Kasumi-1 (cell line): ENCODE measurements at places on chromosomes 6 and 20.

DNA sequence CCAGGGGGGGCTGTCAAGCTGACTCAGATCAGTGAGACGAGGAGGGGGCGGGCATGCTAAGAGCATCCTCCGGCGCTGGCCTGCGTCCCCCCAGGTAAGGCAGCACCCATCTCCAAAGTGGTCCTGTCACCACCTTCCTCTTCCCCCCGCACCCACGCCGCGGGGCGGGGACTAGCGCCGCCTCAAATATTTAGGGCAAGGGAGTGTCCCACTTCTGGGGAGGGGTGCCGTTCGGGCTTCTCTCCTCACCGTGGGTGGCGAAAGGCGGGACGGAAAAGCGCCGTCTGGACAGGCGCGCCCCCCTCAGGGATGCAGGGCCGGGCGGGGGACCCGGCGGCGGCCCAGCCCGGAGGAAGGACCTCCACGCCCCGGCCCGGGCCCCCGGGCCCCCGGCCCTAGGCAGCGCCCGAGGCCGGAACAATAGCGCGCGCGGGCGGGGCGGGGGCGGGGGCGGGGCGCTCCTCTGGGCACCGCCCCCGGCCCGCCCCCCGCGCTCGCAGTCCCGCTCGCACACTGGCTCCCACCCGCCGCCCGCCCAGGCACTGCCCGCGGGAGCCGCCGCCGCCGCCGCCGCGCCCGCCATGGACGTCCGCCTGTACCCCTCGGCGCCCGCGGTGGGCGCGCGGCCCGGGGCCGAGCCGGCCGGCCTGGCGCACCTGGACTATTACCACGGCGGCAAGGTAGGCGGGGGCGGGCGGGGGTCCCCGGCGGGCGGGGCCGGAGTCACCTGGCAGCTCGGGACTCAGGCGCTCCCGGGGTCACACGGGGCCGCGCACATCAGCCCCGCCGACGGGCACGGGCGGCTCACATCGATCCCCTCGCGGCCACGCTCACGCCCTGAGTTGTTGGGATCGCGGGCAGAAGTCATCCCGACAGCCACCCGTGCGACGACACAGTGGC is at the start of gene TOX2:
TSS of gene TOX2 (plus strand) at position 542 of the 900 bp plus-strand sequence. CDS start at position 582, 40 bp downstream.
- no peak for DNase-seq

- no peak for DNase-seq
Measured at GRCh38 chr6:61711849-61712248, 574.2 kb downstream of the KHDRBS2 start.

- no peak for DNase-seq
Measured at GRCh38 chr6:101722991-101723579, 329.6 kb downstream of the GRIK2 start.

GRCh38 chr6:166938150-166938549 is 18.2 kb downstream of the RNASET2 start:
- DNase-seq: no peak

GRCh38 chr6:87498048-87498447 is 25.3 kb downstream of the SLC35A1 start:
- no peak for DNase-seq

DNA sequence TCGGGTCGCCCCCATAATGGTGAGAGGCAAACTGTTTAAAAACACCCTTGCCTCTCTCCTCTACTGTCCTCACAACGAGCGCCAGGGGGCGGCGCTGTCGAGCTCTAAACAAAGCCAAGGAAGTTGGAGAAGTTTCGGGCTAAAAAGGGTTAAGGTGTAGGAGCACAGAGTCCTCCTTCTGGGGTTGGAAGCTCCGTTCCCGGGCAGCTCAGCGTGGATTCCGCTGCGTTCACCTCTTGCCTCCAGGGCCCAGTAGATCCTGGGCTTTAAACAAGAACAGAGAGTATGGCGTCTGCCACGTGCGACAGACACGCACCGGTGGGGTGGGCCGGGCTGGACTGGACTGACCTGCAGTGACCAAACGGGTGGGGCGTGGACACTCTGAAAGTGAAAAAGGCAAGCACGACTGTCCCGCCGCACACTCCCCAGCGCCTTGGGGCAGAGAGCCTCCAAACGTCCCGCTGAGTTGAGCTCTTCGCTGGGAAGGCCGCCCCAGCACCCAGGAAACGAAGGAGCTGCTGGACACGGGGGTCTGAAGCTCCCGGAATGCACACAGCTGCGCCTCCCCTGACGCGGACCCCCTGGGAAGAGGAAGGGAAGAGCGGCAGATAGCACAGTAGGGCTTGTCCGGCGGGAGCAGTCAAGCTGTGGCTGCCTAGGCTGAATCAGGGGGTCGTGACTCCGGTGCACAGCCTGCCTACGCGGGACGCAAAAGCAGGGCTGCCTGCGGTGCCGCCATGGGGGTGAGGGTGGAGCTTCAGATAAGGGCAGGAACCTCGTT is 1.6 kb upstream of the THBD start:
- peak; percentile 85 for DNase-seq

GRCh38 chr20:52991830-52992229 is 19.7 kb downstream of the TSHZ2 start:
- no peak for DNase-seq

DNA sequence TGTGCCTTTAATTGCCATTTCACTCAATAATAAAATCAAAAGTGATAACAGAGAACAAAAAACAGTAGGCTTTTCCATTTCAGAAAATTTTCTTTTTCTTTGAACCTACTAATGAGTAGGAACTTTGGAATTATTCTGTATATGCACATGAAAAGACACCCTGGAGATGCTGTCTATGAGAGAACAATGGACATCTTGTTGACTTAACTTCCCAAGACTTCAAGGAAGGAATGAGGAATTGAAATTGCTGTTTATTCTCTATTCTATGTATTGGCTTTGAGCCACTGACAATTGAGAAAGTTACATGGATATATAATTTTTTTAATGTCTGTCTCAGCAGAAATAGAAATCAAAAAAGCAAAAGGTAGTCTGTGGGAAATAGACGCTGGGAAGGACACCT is 98.6 kb upstream of the PCSK2 start:
- DNase-seq: no peak

DNA sequence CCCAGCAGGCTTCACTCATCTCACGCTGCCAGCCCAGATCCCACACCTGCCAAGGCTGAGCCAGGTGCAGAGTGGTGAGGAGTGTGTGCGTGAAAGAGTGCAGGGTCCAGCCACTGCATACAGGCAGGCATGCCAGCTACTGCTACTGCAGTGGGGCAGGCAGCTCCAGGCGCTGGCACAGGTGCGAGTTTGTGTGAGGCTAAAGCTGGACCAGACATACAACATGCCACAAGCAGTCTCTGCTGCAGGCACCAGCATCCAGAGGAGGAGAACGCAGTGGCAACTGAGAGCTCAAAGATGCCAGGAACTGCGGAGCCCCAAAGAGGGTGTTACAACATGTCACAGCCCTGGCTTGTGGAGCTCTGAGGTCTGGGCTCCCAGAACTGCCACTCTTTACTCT is 149.8 kb downstream of the EYS start:
- no peak for DNase-seq

DNA sequence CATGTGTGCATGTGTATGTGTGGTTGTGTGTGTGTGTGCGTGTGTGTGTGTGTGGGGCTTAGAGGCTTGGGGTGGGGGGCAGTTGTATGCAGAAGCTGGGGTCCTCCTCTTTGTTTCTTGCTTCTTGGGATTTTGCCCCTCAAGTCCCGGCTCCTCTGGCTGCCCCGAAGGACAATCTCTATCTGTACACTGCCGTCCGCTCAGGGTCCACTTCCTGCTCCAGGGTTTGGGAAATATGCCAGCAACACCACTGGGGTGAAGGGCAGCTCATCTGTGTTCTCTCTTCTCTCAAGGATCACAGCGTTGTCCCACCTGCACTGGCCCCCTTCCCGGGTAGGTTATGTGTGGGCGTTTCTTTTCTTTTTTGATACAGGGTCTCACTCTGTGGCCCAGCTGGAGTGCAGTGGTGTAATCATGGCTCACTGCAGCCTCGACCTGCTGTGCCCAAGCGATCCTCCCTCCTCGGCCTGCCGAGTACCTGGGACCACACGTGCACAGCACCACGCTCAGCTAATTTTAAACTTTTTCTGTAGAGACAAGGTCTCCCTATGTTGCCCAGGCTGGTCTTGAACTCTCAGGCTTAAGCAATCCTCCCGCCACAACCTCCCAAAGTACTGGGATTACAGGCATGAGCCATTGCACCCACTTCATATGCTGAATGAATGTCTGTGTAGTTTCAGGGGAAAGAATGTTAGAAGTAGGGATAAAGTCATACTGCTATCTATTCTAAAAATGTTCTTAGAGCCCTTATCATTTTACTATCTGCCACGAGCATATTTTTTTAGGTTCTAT is 25.7 kb downstream of the SLC2A4RG start:
- no peak for DNase-seq
